ENCODE measurements at places on chromosomes 11 and 22.

DNA sequence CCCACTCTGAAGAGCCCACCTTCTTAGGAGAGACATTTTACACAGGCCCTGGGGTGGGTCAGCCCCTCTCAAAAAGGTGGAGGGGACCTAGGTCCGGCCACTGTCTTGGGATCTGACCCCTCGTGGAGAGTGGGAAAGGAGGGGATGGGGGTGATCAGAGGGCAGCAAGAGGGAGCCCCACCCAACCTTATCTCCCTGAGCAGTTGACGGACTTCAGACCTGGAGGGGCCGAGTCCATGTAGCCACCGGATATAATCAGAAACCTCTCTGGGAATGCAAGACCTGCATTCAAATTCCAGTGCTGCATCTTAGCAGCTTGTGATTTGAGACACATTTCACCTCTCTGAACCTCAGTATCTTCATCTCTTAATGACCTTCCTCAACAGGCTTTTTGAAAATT lies 44.0 kb downstream of the TP53I11 start:
- no peak for DNase-seq

DNA sequence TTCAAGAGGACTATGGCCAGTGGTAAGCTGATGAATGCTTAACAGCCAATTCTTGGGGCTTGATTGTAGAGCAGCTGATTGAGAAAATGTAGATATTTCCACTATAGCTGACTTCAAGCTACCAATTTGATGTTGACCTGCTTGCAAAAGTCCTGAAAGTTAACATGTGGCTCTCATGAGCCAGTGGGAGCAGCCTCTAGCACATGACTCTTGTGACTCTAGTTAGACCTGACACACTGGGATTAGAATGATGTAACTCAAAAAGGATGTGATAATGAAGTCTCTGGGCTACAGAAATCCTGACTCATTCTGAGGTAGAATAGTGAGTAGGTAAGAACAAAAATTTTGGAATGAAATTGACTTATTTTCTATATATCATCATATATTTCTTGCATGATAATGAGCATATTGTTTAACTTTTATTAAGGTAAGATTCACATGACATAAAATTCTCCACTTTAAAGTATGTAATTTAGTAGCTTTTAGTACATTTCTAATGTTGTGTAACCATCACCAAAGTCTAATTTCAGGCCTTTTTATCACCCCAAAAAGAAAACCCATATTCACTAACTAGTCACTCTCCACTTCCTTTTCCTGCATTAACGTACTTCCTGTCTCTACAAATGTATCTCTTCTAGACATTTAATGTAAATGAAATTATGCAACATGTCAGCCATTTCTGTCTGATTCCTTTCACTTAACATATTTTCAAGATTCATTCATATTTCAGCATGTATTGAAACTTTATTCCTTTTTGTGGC lies 16.1 kb upstream of the OR52H1 start:
- no peak for DNase-seq

- DNase-seq, result no peak
Observed at GRCh38 chr11:66850588-66851238, 6.2 kb upstream of the LRFN4 start.

- no peak for DNase-seq
Observed at GRCh38 chr22:36284171-36284571, 31.2 kb downstream of the APOL1 start.

DNA sequence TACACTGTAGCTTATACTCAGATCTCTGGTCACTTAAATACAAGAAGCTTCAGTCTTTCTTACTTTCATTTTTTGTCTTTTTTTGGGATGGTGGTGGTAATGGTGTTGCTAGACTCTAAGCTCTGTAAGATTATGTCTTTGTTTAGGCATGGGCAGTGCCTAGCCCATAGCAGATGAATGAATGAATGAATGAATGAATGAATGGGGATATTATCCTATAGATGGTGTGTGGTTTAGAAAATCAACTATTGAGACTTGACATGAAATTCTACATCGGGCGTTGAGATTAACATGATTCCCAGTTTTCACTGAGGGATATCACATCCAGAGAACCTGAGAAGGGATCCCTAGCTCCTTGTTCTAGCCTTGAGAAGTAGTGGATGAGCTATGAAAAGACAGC lies 9.8 kb upstream of the CKAP5 start:
- no peak for DNase-seq

- no peak for DNase-seq
Observed at GRCh38 chr11:96314326-96315020, 28.5 kb downstream of the MAML2 start.

- no peak for DNase-seq
Observed at GRCh38 chr11:92295175-92296137, 70.8 kb downstream of the FAT3 start.

DNA sequence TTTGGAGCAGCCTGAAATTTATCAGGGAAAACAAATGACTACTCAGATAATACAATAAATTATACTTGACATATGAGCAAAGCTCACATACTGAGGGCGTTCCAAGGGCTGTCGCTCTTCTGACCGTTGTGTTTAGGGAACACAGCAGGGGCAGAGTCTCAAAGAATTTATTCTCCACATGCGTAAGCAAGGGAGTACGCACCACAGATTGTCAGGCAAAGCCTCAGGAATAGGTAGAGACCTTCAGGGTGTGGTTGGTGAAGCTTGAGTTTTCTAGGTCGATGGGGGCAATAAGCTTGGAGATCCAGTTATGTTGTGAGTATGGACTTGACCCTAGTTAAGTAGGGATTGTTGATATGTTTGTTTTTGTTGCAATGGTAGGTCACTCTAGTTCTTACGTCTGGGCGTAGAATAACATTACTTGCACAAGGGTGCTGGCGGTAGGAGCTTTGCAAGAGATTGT lies 830 bp downstream of the ACAT1 start:
- no peak for DNase-seq
